ENCODE measurements at places on chromosomes 3 and 15. TPM values are rescaled to one million over a fixed set of nuclear protein-coding genes. Genes with fewer than 3 reads are reported as not detected.
A peak's percentile ranks its signal among the peaks of the same experiment; 100 is the strongest.

GOLGA6B gene
- not detected for total RNA-seq

- no peak for DNase-seq
Observed at GRCh38 chr15:89460048-89460447, 36.3 kb downstream of the RHCG start.

LZTFL1 gene
- 4.9 TPM for total RNA-seq

DNA sequence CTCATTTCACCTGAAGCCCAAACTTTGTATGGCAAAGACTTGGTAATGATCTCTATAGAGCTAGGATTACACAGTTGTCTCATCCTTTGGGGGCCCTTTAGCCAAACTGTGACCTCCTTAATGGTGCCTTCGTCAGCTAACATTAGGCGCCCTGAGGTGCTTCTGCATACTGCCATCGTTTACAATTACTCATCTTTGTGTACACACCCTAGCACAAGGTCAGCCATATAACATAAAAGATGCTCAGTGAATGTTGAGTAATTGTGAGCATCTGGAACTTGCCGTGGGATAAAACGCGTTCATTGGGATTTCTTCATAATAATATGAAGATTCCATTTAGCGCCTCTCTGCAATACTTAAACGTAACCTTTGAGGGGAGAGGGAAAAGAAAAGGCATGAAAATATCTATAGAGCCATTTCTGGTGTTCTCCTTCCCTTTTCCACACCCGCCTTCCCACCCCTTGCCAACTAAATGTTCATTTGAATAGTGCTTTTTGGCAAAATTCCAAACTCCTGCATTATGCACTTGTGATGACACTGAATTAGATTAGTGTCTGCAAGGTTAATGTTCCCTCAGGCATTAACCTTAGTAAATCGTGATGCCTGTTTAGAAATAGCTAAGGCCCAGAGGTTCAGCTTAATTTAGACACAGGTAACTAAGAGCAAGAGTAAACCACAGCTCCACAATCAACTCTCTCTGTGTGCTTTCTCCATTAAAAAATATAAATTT, 990 bp upstream of the ZNF148 start:
- DNase-seq = peak; percentile 45

LOXL1 gene
- total RNA-seq = not detected

GOLGA8T gene
- not detected for total RNA-seq

- no peak for DNase-seq
Observed at GRCh38 chr3:136135039-136135802, 60.9 kb downstream of the MSL2 start.

GRCh38 chr3:183254487-183255347, 1.7 kb downstream of the B3GNT5 start:
- no peak for DNase-seq

DNA sequence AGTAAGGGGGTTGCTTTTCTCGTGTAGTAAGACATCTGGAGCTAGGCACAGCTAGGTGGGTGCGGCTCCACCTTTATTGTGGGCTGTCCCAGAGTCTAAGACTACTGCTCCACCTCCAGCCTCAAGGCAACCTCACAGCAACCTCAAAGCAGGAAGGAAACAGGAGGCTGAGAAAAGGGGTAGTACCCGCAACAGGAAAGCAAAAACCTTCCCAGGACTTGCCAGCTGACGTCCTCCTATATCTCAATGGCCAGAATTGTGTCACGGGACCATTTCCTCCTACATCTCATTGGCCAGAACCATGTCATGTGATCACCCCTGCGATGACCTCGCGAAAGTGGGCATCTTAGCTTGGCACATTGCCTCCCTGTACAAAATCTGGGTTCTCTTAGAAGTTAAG, 4.3 kb upstream of the GPR160 start:
- DNase-seq = no peak

DNA sequence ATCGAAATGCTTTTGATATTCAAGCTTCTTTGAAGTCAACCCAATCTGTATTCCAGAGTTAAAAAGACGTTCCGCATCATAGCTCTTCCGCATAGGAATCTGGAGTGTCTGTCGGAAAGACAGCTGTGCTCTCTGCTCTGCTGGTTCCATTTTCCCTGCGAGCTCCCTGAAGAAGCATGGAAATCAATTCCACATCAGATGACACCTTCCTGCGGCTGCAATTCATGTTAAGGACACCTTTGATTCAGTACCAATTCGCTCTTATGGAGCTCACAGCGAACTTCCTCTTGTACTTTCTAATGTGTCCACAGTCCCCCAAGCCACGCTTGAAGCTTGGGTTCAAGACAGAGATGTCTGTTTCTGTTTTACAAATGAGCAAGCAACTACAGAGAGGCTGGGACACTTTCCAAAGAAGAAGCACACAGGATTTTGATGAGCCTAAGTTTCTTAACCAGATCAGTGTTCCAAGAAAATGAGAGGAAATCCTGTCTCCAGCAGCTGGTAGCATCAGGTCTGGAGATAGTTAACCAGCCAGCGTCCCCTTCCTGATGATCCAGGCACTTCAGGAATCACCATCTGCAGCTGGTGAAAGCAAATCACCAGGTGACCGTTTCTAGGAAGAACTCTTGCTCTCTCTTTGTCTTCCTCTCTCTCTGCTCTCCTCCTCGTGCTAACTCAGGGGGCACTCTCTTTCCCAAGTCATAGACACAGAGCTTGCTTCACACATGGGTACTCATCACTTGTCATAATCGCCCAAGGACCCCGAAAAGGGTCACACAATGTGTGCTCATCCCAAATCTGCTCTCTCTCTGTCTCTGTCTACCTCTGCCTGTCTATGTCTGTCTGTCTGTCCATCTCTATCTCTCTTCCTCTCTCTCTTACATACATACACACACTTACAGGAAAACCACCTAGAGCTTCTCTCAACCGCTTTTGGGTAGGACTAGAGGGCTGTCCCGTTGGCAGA, 281.8 kb downstream of the FAM43A start:
- no peak for DNase-seq

- DNase-seq = no peak
Observed at GRCh38 chr3:197520311-197521276, 35.2 kb downstream of the BDH1 start.

- DNase-seq = peak; percentile 49
Observed at GRCh38 chr3:129553719-129554118, 10.7 kb downstream of the H1-8 start.

DNA sequence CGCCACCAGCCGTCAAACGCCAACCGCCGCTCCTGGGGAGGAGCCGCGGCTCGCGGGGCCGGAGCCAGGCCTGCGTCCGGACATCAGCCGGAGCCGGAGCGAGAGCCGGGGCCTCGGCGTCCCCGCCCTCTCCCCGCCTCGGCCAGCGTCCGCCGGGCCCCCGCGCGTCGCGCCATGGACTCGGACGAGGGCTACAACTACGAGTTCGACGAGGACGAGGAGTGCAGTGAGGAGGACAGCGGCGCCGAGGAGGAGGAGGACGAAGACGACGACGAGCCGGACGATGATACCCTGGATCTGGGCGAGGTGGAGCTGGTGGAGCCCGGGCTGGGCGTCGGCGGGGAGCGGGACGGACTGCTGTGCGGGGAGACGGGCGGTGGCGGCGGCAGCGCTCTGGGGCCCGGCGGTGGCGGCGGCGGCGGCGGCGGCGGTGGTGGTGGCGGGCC, 359 bp downstream of the ARIH1 start:
- DNase-seq = no peak

DNA sequence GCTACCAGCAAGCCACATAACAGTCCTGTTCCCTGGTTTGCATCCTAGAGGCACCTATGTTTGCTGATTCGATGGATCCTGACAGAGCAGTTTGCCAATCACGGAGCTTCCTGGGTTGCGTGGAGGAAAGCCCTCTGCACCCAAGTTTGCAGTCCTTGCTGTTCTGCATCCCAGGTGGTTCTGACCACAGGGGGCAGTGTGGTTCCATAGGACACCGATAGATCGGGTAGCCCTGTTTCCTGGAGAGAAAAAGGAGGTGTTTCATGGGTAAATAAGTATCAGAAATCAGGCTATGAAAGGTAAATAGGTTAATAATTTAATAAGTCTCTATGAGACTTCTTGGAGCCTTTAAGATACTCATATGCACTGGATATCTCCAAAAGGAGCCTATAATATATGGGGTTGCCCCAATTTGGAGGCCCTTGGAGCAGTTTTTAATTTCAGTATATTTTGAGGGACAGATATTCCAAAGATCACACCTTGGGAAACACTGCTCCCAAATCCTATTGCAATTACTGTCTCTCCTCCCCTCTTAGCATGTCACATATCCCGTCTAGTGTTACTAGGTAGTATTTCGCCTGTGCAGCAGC, 194.6 kb upstream of the TPM1 start:
- DNase-seq = peak; percentile 84

DNA sequence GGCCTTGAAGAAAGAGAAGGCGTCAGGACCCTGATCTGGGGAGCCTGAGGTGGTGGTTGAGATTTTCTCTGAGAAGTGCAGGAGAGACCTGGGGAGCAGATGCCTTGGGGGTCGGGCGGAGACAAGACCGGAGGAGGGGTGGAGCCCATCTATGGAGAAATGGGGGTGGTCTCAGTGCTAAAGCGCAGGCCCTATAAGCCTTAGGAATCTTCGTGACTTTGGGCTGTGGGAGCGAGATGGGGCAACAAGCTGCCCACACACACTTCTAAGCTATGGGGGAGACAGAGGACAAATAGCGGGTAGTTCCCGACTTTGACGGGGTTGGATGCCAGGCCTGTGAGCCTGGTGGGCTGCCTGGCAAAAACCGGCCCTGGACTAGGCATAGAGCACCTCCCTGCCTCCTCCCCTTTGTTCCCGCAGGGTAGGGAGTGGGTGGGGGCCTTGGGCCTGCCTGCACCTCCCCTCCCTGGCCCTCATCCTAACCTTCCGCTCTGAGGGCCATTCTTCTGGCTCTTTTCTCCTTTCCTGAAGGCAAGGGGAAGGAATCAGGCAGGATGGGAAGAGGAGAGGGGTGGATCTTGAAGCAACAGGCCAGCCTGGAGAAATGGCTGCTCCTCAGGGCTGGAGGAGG, 880 bp downstream of the NISCH start:
- peak; percentile 64 for DNase-seq

ZNF106 gene
- 144 TPM for total RNA-seq

CA12 gene
- not detected for total RNA-seq

- no peak for DNase-seq
Observed at GRCh38 chr3:36201546-36201945, 178.8 kb upstream of the STAC start.

GRCh38 chr3:31615071-31615875, 82.5 kb downstream of the STT3B start:
- DNase-seq = no peak

SLC9A9 gene
- 2.3 TPM for total RNA-seq

GRCh38 chr3:170961616-170962400, 53.4 kb upstream of the EIF5A2 start:
- DNase-seq = peak; percentile 72

TMEM43 gene
- 28.4 TPM for total RNA-seq

DNA sequence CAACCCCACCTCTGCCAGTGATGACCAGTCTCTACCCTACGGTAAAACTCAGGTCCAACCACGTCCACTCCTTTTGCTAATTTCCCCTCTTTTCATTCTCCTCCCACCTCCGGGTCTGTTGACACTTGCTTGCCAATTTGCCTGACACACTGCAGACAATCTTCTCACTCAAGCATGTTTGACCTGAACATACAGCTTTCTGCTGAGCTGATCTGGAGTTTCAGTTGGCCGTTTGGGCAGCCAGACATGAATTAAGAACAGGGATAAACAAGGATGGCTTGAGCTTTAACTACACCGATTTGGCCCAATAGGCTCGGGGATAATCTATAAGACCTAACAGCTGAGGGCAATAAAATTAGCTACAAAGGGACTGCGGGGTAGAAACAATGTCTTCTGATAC, 758.6 kb upstream of the CFAP20DC start:
- no peak for DNase-seq

Data from Karpas-422 (cell line).